ENCODE measurements at places on chromosomes 5 and 9.

DNA sequence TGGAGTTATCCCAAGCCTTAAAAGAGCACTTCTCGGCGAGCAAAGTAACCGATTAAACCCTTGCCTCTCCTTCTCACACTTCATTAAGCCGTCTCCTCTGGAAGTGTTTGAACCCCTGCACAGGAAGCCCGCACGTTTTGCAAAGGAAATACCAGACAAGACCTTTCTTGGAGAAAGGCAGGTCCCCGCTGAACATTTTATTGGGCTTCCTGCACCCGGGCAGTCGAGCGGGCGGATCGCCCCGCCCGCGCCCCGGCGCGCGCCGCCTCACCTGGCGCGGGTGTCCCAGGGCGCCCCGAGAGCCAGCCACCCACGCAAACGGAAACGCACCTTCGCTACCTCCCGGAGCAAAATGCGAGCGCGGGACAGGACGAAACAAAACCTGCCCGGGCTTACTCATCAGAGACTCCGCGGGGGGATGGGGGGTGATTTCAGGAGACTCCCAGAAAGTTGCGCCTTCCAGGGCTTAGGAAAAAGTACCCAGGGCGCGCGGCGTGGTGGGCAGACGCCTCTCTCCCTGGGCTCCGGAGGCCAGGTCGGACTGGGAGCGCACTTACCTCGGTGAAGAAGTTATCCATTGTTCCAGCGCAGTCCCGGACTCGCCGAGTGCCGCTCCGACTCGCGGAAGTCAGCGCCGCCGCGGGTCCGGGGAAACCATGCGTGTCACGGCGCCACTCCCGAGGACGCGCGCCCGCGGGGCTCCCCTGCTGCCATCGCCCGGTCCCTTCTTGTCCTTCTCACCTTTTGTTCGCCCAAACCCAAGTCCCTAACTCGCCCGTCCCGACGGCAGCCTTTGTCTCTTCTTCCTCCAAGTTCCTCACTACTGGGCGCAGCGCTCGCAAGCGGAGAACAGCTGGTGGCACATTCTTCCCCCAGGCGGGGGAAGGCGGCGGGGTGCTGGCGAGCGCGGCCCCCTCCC is 598 bp downstream of the MYO10 start:
- no peak for DNase-seq

DNA sequence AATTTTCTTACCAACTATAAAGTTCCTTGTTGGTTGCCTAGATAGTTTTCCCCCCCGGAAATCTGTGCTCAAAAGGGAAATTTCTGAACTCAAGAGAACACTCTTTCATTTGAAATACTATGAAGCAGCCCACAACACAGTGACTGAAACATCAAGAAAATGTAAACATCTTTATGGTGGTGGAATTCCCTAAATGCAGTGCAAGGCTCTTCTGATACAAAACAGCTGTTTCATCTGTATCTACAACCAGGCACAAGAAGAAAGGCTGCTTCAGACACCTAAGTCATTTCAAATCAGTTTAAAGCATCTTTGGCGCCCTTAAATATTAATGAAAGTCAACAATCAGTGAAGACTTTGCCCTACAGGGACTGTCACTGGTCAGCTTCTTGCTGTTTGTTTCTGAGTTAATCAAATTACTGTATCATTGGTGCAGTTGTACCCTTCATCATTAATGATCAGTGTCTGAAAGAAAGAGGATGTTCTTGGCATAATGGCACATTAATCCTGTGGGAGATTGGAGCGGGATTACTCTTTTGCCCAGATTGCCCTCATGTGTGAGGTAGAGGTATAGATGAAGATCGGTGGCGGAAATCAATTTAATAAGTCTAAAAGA is 947.0 kb downstream of the NR2F1-AS1 start:
- DNase-seq: no peak

GRCh38 chr9:98002808-98003207 is 19.7 kb downstream of the ANP32B start:
- no peak for DNase-seq

DNA sequence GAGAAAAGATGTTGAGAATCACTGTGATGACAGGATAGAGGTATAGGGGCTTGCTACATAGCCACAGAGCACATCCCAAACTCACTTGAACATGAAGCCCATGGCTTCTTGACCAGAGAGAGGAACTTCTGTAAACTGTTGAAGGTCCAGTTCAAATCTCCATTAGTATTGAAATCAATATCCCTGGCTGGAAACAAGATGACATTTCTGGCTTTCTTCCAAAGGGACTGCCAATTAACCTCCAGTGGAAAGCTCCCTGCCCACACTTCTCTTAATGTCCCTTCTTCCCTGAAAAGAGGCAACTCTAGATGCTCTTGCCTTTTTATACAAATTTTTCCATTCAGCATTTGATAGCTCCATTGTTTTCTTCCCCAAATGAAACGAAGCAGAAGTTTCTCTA is 612.1 kb downstream of the EBF1 start:
- DNase-seq: no peak

DNA sequence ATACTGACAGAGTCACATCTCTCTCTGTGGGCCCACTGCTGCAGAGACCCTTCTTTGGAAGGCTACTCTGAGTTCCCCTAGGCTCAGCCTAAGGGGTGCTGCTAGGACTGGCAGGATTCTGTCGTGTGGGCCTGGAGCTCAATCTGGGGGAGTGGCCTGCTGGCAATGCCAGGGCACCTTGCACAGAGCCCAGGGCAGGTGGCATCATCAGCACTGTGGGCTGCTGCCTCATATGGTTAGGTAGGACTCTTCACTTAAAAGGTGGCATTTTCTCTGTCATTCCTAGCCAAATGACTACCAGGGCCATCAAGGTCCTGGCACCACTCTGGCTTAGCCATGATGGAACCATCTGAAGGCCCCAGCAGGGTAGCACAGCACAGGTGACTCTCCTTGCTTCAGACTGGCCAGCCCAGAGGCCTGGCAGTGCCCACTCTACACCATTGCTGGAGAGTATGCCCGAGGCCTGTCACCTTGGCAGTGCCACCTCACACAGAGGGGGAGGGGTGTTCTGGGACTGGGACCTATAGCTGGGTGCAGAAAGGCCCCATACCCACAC is 21.9 kb downstream of the PITX1 start:
- no peak for DNase-seq

GRCh38 chr9:15182730-15183129 is 124.3 kb downstream of the TTC39B start:
- DNase-seq: no peak

- DNase-seq: no peak
These were observed 224.4 kb downstream of the EBF1 start for GRCh38 chr5:158875272-158875679.

- DNase-seq: no peak
These were observed 8.9 kb upstream of the NREP start for GRCh38 chr5:111765613-111766571.

DNA sequence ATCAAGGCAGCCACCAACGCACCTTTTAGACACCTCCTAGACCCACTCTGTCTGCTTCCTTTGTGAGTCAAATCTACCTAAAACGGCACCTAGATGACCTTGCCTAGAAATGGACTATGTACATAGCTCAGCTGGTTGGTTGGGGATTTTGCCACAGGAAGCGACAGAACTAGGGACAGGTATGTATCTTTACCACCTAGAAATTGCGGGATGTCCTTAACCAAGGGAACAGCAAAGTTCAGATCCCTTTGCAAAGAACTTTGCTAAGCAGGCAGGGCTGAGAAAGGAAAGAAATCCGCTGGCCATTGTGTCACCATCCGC is 2.0 kb upstream of the ENC1 start:
- no peak for DNase-seq

DNA sequence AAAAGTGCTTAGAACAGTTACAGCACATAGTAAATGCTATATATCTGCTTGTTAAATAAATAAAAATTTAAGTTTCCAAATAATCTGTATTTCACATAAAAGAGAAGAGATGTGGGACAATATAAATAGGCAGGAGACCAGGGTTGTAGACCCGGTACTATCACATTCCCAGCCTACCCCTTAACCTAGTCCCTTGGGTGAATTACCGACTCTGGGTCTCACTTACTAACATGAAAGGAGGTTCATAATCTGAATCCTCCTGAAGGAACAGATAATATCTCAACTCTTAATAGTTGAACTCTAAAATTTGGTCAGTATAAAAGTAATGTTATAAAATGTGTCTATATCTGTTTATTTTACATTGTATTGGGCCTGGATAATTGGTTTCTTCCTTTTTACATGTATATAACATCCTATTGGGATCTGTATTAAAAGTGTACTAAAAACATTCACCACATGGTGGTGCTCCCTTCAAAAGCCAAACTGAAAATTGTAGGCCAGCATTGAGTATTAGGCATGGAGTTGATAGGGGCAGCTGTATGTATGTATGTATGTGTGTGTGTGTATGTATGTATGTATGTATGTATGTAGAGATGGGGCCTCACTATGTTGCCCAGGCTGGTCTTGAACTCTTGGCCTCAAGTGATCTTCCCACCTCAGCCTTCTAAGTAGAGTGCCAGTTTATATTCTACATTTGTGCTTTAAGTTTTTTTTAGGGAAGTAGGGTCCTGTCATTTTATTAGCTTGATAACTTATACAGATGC is 64.2 kb upstream of the ABL1 start:
- peak; percentile 45 for DNase-seq

GRCh38 chr5:116062352-116062751 is 22.5 kb upstream of the COMMD10 start:
- no peak for DNase-seq

- no peak for DNase-seq
These were observed 57.2 kb downstream of the KCNN2 start for GRCh38 chr5:114419067-114419388.

- no peak for DNase-seq
These were observed 13.9 kb downstream of the IPPK start for GRCh38 chr9:92655896-92656536.

DNA sequence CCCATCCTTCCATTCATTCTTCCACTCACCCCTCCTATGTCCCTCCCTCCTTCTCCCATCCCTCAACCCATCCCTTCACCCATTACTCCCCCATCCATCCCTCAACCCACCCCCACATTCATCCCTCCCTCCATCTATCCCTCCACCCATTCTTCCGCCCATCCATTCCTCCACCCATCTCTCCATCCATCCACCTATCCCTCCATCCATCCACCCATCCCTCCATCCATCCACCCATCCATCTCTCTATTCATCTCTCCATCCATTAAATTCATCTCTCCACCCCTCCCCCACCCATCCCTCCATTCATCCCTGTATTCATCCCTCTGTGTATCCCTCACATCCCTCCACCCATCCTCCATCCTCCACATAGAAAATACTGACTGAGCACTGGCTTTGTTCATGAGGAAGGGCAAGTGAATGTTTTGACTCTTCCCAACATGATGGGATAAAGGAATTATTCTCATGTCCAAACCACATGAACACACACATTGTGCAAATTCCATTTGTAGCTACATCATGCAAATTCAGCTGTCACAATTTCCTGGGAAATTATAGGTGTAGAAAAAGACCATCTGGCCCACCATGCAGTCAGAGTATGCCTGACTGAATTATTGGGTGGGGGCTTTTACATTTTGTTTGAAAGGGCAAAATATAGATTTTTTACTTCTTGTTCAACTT is 6.9 kb upstream of the VAV2 start:
- no peak for DNase-seq

DNA sequence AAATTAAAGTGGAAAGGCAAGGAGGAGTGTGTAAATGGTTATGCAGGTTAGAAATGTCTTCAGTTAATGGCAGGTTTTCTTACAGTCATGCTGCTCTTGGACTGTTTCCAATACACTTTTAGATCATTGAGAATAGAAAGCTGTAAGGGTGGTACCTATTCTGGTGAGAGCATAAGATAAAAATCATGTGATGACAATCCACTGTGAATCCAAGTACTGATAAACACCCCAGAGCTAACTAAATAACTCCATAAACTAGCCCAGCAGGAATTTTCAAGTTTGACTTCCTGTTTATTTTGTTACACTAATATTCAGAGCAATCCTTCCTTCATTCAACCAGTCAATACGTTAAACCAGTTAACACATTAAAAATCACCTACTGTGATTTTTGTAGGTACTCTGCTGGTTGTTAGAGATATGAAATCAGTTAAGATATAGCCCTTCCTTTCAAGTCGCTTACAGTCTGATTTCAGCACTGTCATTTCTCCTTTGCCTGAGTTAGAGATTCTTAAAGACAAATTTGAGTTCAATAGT is 22.6 kb downstream of the VCAN start:
- DNase-seq: no peak

- no peak for DNase-seq
These were observed 22.5 kb upstream of the NINJ1 start for GRCh38 chr9:93156475-93157008.

DNA sequence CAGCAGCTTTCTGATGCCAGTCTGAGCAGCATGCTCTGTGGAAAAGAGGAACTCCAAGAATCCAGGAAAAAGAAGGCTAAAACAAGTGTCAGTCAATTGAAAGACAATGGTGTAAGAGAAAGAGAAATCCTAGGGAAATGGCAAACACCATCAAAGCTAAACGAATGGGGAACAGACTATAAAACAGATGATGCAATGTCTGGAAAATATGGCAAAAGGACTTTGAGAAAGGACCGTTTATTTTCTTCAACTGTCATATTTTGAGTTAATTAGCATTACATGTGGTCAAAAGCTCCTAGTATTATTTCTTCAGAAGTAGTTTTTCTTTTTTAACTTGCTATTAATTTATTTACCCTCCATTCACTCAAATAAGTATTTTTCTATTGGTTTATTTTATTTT is 465.2 kb downstream of the LRRC70 start:
- no peak for DNase-seq

DNA sequence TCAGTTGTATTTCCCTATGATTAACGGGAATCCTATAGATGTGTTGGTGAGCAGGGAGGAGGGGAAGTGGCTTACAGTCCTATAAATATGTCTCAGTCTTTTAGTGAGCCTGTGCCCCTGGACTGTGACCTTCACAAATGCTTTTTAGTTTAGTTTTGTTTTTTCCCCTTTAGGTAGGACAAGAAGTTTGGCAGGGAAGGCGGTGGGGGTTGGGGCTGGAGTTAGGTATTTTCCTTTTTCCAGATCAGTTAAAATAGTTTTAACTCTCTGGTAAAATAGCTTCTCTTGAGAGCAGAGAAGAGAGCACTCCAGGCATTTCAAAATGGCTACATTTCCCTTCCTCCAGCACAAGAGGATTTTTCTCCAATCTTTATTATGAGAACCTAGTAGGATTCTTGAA is 272.1 kb downstream of the SPATA31D1 start:
- DNase-seq: no peak

GRCh38 chr5:80871541-80871961 is 88.6 kb upstream of the RASGRF2 start:
- DNase-seq: peak; percentile 67

DNA sequence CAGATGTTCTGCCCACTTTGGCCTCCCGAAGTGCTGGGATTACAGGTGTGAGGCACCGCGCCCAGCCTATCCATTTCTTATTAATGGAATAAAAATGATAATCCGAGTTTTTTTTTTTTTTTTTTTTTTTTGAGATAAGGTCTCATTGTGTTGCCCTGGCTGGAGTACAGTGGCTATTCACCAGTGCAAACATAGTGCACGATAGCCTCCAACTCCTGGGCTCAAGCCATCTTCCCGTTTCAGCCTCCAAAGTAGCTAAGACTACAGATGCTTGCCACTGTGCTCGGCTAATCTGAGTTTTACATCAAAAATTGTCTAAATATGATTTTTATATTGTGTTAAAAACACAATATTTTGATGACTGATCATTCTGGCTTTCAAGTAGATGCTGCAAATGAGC is 6.6 kb downstream of the GPR107 start:
- no peak for DNase-seq

GRCh38 chr5:158837908-158838307 is 261.8 kb downstream of the EBF1 start:
- DNase-seq: no peak

Measured in urothelium cell line (cell line).